ENCODE measurements at places on chromosomes 12 and 14.

DNA sequence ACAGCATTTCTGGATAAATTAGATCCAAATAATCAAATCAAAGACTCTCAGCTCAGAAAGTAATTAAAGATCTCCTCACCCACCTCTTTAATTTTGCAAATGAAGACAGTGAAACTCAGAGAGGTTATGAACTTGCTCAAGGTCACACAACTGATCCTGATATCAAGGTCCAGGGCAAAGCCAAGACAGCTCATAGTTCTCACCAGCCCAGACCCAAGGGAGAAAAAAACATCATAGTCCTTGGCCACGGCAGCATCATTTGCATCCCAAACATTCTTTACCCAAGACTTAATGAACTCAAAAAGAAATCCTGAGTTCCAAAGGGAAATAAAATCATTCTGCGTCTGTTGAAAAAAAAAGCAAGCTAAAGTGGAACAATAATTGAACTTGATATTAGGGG lies 112.1 kb downstream of the DAD1 start:
- DNase-seq, result no peak

DNA sequence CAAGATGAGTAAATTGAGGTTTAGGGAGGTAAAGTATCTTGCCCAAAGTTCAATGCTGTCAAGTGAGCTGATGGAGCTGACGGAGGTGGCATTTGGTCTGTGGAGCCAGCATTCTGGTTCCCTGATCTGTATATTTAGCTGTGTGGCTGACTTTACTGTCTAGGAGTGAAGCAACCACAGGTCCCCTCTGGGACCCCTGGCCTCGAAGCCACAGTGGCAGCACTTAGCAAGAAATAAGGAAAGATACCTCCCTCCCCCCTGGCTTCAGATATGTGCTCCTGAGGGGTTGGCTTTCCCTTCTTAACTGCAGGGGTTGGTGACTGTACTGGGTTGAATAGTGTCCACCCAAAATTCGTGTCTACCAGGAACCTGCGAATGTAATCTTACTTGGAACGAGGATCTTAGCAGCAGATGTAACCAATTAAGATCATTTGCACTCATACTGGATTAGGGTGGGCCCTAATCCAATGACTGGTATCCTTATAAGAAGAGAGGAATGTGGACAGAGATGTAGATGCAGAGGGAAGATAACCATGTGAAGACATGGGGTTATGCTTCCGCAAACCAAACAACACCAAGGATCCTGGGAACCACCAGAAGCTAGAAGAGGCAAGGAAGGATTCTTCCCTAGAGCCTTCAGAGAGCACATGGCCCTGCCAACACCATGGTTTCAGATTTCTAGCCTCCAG lies 2.0 kb upstream of the ACVR1B start:
- DNase-seq, result no peak

GRCh38 chr12:66598079-66598478 lies 80.8 kb downstream of the GRIP1 start:
- DNase-seq, result no peak

DNA sequence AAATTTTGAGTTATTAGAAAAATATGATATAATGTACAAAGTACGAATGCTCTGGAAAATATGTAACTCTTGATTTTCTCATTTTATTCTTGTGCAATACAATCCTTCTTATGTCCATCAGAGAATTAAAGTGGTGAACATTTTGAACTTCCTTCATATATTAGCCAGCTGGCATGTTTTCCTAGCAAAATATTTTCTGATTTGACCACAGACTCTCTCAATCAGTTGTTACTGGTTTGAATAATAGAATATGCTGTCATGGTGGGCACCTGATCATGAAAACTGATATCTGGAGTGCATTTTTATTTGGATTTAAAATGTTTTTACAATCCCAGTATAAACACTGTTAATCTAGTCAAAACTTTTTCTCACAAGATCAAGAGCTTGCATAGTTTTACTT lies 24.2 kb downstream of the PARPBP start:
- no peak for DNase-seq

GRCh38 chr12:130788515-130788914 lies 50.5 kb downstream of the STX2 start:
- no peak for DNase-seq

GRCh38 chr12:108102363-108102762 lies 26.7 kb upstream of the WSCD2 start:
- DNase-seq, result no peak

DNA sequence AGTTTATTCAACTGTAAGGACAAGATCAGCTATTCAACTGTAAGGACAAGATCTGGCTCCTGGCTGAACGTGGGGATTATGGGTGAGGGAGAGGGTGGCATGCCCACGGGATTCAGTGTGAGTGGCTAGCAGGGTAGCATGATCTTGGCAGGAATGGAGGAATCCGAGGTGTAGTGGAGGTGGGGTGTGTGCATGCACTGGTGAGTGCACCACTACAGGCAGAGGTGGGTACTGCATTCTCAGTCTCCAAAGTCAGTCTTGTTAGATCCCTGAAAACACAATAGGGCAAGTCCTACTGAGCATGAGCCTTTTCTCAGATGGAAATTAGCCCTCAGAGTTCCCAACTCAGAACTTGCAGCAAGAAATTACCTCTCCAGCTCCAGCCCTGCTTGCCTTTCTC lies 32.2 kb upstream of the DCD start:
- peak; percentile 52 for DNase-seq

GRCh38 chr12:48390026-48390425 lies 39.3 kb upstream of the ZNF641 start:
- DNase-seq, result no peak

GRCh38 chr14:90599748-90600507 lies 203.1 kb downstream of the CALM1 start:
- peak; percentile 13 for DNase-seq

GRCh38 chr12:10365696-10366405 lies 24.0 kb downstream of the KLRK1 start:
- peak; percentile 32 for DNase-seq

GRCh38 chr14:75341620-75342019 lies 63.0 kb downstream of the FOS start:
- DNase-seq, result no peak

GRCh38 chr12:108134744-108135143 lies 5.7 kb downstream of the WSCD2 start:
- DNase-seq, result no peak

- DNase-seq, result no peak
Measured at GRCh38 chr14:69538766-69539165, 35.9 kb downstream of the CCDC177 start.

DNA sequence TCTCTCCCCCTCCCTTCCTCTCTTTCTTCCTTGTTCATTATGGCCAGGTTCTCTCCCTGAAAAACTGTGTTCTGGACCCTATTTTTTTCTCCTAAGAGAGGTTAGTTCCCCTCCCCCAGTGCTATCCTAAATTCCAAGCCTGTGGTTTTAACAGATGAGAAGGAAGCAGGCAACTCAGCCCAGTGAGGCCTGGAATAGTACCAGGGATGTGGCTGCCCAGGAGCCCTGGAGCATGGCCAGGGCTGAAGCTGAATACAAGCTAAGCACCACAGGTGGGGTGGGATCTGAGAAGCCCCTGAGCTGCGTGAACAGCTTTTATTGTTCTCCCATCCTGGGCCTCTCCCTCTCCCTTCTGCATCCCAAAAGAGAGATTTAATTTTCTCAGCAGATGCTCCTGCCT lies 1581.3 kb upstream of the TMEM132C start:
- no peak for DNase-seq

DNA sequence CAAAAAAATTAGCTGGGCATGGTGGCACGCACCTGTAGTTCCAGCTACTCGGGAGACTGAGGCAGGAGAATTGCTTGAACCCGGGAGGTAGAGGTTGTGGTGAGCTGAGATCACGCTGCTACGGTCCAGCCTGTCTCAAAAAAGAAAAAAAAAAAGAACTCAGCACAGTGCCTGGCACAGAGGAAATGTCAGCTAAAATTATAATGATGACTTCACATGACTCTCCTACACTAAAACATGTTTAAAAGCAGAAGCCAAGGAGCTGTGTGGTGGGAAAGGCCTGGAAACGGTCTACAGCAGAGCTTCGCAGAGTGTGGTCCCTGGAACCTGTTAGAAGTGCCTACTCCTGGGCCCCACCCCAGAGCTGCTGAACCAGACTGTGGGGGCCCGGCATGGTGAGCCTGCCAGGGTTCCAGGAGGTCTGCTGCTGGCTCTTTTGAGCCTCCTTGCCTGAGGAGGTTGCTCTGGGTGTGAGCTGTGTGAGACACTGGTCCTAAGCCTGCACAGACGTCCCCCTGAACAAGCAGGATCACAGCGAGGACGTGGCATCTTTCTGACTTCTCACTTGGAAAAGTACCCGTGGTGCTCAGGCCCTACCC lies 28.1 kb downstream of the TCHP start:
- no peak for DNase-seq

DNA sequence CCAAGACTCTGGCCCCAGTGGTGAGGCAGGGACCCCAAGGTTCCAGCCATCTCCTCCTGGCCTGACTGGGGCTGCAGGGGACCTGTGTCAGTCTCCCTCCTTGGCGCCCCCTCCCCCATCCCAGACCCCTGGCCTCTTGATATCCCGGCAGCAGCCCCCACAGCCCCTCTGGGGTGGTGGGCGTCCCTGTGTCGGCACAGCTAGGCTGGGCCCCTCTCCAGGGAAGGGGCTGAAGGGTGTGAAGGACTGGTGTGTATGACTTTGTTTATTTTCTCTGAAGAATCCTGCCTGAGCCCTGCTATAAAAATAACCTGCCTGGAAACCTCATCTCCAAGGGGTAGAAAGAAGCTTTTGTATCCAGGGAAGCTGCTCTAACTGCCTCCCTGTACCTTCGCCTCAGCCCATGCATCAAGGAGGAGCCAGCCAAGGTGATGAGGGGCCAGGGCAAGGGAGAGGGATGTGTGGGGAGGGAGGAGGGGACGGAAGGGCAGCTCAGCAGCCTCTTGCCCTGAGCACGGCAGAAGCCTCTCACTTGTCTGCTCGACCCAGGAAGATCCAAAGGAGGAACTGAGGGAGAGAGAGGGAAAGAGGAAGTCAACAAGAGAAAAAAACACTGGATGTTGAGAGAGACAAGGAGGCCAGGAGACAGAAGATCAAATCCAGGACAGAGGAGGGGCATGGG lies 25.4 kb upstream of the COL2A1 start:
- DNase-seq, result no peak

- DNase-seq, result peak; percentile 66
Measured at GRCh38 chr12:12736759-12737676, 19.9 kb downstream of the CDKN1B start.

DNA sequence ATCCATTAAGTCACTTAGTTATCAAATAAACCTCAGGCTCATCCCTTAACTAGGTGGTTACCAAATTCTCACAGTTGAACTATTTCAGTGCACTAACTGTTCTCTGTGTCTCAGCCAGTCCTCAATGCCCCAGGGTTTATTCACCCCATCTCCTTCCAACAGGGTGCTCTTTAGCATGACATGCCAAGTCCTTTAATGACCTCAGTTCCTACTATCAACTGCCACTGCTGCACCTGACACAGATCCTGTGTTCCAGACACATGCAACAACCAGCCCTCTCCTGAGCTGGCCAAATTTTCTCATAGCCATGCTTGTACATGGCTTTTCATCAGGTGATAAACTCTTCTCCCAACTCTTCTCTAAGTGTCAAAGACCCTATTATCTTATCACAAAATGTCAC lies 80.0 kb downstream of the ATXN2 start:
- no peak for DNase-seq

DNA sequence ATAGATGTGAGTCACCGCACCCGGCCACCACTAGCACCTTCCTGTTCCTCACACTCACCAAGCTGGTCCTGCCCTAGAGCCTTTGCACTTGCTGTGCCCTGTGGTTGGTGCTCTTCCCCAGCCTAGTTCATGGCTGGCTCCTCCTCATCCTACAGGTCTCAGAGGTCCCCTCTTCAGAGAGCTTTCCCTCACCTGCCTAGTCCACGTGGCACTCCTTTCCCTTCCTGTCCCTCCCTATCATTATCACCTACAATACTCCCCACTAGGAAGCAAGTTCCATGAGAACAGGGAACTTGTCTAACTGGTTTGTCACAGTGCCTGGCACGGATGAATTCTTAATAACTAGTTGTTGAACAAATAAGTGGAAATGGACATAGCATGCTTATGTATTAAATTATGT lies 24.0 kb upstream of the TMED10 start:
- no peak for DNase-seq

- no peak for DNase-seq
Measured at GRCh38 chr14:103521438-103521950, 1.1 kb downstream of the CKB start.

GRCh38 chr12:14396071-14396470 lies 30.6 kb downstream of the ATF7IP start:
- no peak for DNase-seq

DNA sequence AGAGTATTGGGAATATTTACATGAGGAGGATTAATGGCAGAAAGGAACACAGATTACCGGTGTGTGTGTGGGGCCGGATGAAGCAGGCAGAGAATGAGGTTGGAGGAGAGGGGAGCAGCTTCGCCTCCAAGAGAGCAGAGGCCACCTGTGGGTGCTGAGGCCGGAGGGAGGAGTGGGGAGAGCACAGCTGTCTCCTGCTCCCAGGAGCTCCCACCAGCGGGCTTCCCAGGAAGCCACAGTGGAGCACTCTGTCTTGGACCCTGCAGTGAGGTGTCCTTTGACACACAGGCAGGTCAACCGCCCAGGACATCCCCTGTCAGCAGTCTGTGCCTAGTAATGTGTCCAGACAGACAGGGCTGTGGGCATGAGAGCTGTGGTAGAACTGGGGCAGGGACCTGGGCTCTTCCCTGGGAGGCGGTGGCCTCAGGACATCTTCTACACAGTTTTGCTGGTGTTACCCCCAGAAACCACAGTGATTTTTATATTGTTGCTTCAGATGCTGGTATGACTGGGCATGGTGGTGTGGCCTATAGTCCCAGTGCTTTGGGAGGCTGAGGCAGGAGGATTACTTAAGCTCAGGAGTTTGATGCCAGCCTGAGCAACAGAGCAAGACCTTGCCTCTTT lies 18.5 kb upstream of the AMN start:
- DNase-seq, result no peak

- DNase-seq, result no peak
Measured at GRCh38 chr12:123896767-123897166, 75.9 kb downstream of the CCDC92 start.

- DNase-seq, result no peak
Measured at GRCh38 chr12:127237151-127237550, 1029.8 kb upstream of the TMEM132C start.

DNA sequence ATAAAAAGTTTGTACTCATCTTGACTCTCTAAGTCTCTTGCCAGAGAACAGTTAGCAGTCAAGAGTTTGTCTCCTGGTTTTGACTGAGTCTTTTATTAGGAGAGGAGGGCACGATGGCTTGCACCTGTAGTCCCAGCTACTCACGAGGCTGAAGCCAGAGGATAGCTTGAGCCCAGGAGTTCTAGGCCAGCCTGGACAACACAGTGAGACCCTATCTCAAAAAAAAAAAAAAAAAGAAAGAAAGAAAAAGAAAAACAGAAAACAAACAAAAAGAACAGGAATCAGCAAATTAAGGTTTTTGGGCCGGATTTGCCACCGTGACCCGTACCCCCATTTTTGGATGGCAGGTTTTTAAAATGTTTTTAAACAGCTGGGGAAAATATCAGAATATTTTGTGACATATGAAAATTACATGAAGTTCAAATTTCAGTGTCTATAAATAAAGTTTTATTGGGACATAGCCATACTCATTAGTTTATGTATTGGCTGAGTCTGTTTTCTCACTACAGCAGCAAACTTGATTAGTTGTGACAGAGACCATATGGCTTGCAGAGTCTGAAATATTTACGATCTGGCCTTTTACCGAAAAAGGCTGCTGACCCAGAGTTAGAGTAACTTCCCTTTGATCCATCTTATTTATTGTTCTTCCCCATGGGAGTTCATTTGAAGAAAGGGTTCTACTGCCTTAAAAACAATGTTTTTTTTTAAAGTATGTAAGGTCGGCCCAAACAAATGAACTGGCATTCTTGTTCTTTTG lies 31.2 kb downstream of the VEZT start:
- no peak for DNase-seq

GRCh38 chr14:68464711-68465110 lies 328.2 kb downstream of the ZFP36L1 start:
- peak; percentile 94 for DNase-seq

All from RKO (cell line).